ENCODE measurements at places on chromosomes 6 and 20.

DNA sequence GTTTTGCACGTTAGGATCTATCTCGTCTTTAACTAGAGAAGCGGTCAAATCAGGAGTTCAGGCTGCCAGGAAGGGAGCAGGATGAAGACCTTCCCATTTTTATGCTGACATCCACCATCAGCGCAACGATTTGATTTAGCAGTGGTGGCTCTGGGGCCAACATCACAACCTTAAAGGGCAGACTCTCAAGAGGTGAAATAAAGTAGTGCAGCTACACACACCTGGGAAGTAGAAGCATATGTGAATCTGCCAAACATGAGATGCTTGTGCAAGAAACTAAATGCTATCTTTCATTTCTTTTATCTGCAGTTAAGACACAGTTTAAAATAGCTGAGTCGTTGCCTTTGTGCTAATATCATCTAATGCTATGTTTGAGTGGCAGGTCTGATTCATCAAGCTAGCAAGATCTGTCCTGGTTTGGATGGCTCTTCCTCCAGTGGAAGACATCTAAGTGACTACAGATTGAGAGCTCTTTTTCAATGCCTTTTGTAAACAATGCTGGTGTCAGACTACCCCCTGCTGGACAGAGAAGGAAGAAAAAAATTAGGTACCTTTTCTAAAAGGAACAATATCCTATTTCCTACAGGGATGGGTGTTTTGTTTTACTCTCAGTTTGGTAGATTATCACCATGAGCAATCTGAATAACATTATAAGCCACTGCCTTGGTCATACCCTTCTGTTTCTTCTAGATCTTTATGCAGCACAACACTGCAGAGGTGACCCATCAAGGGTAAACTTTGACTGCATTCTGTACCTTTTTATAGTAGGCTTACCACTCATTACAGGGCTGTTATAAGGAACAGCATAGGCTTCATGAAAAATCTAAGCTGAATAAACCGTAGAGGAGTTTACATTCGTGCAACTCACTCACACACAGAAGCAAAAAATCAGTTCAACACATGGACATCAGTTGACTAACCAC lies 171.6 kb upstream of the FBXL4 start:
- peak; percentile 48 for DNase-seq

GRCh38 chr6:89675949-89676748 lies 37.6 kb upstream of the LYRM2 start:
- no peak for DNase-seq

DNA sequence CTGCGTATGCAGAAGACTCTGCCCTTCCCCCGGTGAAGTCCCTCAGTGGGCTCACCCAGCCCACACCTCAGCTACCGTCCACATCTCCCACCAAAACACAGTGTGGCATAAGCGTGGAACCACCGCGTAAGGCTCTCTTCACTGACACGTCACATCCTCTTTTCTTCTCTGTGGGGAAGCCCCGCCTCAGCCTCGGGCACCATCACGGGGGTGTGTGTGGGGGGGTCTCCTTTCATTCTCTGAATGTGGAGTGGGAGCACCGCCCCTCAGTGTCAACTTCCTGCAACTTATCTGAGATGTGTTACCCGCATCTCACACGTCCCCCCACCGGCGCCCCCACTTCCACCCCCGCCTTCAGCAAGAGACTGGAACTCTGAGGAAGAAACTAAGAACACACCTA lies 388.4 kb upstream of the JARID2 start:
- peak; percentile 30 for DNase-seq

GRCh38 chr6:111848262-111848812 lies 24.9 kb downstream of the FYN start:
- DNase-seq = no peak

DNA sequence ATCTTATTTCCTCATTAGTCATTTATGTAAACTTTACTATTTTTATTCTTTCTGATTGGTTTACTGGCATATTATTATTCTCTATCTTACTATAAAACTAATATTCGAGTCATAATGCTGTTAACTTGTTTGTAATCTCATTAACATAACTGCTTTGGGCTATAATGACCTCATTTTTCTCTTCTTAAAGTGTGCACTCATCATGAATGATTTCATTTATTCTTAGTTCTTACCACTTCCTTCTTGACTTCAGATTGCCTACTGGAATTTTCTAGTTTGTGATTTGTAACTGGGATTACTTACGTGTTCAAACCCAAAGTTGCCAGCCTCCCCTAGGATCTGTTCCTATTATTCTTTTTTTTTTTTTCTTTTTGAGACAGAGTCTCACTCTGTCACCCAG lies 91.8 kb upstream of the TNFAIP3 start:
- no peak for DNase-seq

GRCh38 chr6:47352194-47352920 lies 42.7 kb upstream of the TNFRSF21 start:
- DNase-seq = no peak

Measured in GM13977 (cell line).